ENCODE measurements at places on chromosomes 6 and 20. TPM values are rescaled to one million over a fixed set of nuclear protein-coding genes. Genes with fewer than 3 reads are reported as not detected.

The TDRD6 gene
- not detected for polyA plus RNA-seq

The PRR18 gene
- polyA plus RNA-seq, result not detected

The TAAR2 gene
- not detected for polyA plus RNA-seq

The SLC35B2 gene
- 65.3 TPM for polyA plus RNA-seq

The GJA1 gene
- polyA plus RNA-seq, result not detected

The OR2B6 gene
- not detected for polyA plus RNA-seq

The IL20RA gene
- not detected for polyA plus RNA-seq

The FAM83C gene
- polyA plus RNA-seq, result not detected

The FKBP1C gene
- not detected for polyA plus RNA-seq

The PHACTR3 gene
- not detected for polyA plus RNA-seq

The SUN5 gene
- polyA plus RNA-seq, result not detected

The ADTRP gene
- polyA plus RNA-seq, result 15.8 TPM

The MCCD1 gene
- polyA plus RNA-seq, result not detected

The FAM209B gene
- polyA plus RNA-seq, result 0.32 TPM

The FAM229B gene
- 7.6 TPM for polyA plus RNA-seq

The DEFB132 gene
- not detected for polyA plus RNA-seq

The PPP1R10 gene
- polyA plus RNA-seq, result 30.6 TPM

The CHRNA4 gene
- polyA plus RNA-seq, result not detected

The NHSL1 gene
- polyA plus RNA-seq, result not detected

The TULP1 gene
- not detected for polyA plus RNA-seq

The LKAAEAR1 gene
- polyA plus RNA-seq, result 0.30 TPM

The IYD gene
- polyA plus RNA-seq, result not detected

The DDO gene
- not detected for polyA plus RNA-seq

The CDSN gene
- polyA plus RNA-seq, result not detected

The C6orf52 gene
- polyA plus RNA-seq, result 1.5 TPM

The SIRPB2 gene
- polyA plus RNA-seq, result not detected

The CYP39A1 gene
- not detected for polyA plus RNA-seq

The GGTLC1 gene
- not detected for polyA plus RNA-seq

The RPL7L1 gene
- polyA plus RNA-seq, result 82.2 TPM

The TSBP1 gene
- not detected for polyA plus RNA-seq

The F13A1 gene
- not detected for polyA plus RNA-seq

The EGFL8 gene
- not detected for polyA plus RNA-seq

The OPN5 gene
- polyA plus RNA-seq, result not detected

The EYA2 gene
- not detected for polyA plus RNA-seq

The SLC17A4 gene
- polyA plus RNA-seq, result not detected

The TRIM10 gene
- not detected for polyA plus RNA-seq

The EIF6 gene
- 148 TPM for polyA plus RNA-seq

The SIRT5 gene
- 17.0 TPM for polyA plus RNA-seq

The DEK gene
- 56.4 TPM for polyA plus RNA-seq

The RNF39 gene
- polyA plus RNA-seq, result 0.21 TPM

The CST11 gene
- not detected for polyA plus RNA-seq

The PACSIN1 gene
- not detected for polyA plus RNA-seq

The OR12D3 gene
- not detected for polyA plus RNA-seq

The ALDH5A1 gene
- 8.5 TPM for polyA plus RNA-seq

The CALHM4 gene
- polyA plus RNA-seq, result not detected

The ARMH2 gene
- 0.55 TPM for polyA plus RNA-seq

The ENPP5 gene
- polyA plus RNA-seq, result 2.1 TPM

The BICRAL gene
- 6.1 TPM for polyA plus RNA-seq

The HLA-DPA1 gene
- 41.6 TPM for polyA plus RNA-seq

The BANF2 gene
- polyA plus RNA-seq, result not detected

The IL22RA2 gene
- not detected for polyA plus RNA-seq

The WFDC10B gene
- polyA plus RNA-seq, result not detected

Data from CD4-positive, alpha-beta memory T cell (primary cell).